ENCODE measurements at places on chromosomes 12 and 14. TPM values are rescaled to one million over a fixed set of nuclear protein-coding genes. Genes with fewer than 3 reads are reported as not detected.

- DNase-seq = no peak
These were observed 335.7 kb downstream of the RPS29 start for GRCh38 chr14:49250517-49250916.

- no peak for DNase-seq
These were observed 26.5 kb upstream of the PPP1R12A start for GRCh38 chr12:79961411-79961810.

GRCh38 chr14:52175982-52176502, 91.5 kb upstream of the PTGDR start:
- DNase-seq = no peak

GRCh38 chr12:115323223-115323905, 639.4 kb upstream of the TBX3 start:
- no peak for DNase-seq

The CD4 gene
- 73.5 TPM for polyA plus RNA-seq

GRCh38 chr12:57431654-57432188, 878 bp upstream of the R3HDM2 start:
- DNase-seq = no peak

The LALBA gene
- not detected for polyA plus RNA-seq

DNA sequence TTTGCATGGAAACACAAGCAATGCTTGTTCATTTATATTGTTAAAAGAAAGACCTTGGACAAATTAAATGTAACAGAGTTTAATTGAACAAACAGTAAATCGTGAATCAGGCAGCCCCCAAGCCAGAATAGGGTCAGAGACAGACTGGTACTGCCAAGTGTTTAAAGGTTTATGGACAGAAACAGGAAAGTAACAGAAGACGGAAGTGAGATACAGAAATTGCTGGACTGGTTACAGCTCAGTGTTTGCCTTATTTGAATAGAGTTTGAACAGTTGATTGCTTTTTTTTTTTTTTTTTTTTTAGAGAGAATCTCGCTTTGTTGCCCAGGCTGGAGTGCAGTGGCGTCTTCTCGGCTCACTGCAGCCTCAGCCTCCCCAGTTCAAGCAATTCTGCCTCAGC, 50.3 kb downstream of the DAO start:
- DNase-seq = no peak

The INHBC gene
- 0.09 TPM for polyA plus RNA-seq

The PZP gene
- polyA plus RNA-seq = 2.9 TPM

GRCh38 chr14:76236172-76237130, 84.7 kb downstream of the GPATCH2L start:
- DNase-seq = no peak

GRCh38 chr14:78581229-78581628, 411.1 kb downstream of the NRXN3 start:
- no peak for DNase-seq

DNA sequence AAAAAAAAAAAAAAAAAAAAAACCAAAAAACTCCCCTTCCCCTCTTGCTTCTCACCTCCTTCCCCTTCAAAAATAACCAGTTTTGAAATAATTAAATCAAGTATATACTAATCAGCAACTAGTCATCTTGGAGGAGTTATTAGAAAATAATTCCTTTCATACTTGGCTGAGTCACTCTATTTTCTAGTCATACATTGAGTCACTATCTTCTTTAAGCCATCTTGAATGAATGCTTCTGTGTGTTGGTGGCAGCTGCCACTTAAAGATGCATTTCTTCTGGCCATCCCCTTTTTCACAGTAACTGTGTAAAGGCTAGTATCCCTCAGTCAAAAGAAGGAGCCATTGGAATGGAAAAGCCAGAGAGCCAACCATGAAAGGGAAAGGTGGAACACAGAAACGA, 84.2 kb upstream of the TMEM263 start:
- no peak for DNase-seq

- DNase-seq = no peak
These were observed 6.7 kb downstream of the LRP1 start for GRCh38 chr12:57134949-57135348.

DNA sequence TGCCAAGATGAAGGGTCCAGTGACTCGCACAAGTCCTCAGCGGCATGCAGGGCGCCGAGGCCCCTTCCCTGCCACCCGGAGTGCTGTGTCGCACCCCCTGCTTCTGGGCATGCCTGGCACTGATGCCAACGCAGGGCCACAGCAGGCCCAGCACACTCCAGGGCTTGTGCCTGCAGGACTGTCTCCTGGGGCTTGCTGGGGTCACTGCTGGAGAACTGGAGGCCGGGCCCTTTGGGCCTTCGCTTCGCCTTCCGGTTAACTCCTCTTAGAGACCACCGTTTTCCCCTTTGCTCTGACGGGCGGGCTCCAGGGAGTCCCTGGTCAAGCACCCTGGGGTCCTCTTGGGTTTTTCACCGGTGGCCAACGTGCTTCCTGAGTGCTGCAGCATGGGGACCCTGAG, 79.6 kb downstream of the WDR20 start:
- no peak for DNase-seq

The VASH1 gene
- 51.9 TPM for polyA plus RNA-seq

- DNase-seq = no peak
These were observed 43.2 kb downstream of the CALM1 start for GRCh38 chr14:90440021-90440451.

DNA sequence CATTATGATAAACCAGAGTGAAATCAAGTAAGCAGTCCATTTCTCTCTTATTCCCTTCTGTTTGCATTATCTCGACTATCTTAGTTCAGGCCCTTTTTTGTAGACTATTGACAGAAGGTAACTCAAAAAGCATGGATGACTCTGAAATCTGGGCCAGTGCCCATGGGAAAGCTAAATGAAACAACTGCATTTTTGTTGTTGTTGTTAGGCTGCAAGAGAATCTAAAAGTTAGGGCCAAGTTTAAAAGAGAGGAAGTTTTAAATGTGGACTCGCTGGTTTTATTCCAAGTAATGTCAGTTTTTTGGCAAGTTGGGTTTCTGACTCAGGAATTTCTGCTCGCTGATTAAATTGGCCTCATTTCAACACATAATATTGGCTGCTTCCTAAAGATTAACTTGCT, 201.1 kb downstream of the PIK3C2G start:
- DNase-seq = peak; percentile 82

DNA sequence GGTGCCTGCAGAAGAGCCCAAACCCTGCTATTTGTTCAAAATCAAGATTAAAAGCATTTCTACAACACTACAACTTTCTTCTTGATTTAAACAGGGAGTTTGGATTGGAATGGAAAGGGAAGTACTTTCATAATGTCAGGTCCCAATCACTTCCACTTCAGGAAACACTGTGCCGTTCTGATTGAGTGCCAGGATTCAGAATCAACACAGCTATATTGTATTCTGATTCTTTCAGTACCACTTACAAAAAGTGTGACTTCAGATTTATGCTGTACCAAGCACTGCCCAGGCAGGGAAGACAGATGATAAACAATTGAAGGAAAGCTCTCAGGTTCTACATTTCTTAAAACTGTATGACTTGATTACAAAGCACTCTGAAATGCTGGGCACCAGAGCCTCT, 3.2 kb downstream of the TDP1 start:
- no peak for DNase-seq

GRCh38 chr14:67253076-67253635, 11.9 kb downstream of the PALS1 start:
- DNase-seq = no peak

DNA sequence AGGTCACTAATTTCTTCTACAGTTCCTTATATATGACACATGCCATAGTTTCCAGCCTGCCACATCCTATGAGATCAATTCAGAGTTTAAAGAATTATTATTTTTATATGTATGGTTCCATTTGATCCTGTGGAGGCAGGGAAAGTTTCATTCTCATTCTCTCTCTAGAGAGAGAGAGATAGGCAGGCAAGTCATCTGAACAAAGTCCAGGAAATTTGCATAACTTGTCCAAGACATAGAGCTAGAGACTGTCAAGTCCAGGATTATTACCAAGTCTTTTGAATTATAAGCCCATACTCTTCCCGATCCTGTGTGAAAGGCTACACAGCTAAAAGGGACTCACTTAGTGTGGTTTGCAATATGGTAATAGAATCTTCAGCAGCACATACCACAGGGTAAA, 215.3 kb downstream of the SSPN start:
- no peak for DNase-seq

The USP44 gene
- 4.7 TPM for polyA plus RNA-seq
